DND-41 (cell line): ENCODE measurements at places on chromosomes 6 and 20.

DNA sequence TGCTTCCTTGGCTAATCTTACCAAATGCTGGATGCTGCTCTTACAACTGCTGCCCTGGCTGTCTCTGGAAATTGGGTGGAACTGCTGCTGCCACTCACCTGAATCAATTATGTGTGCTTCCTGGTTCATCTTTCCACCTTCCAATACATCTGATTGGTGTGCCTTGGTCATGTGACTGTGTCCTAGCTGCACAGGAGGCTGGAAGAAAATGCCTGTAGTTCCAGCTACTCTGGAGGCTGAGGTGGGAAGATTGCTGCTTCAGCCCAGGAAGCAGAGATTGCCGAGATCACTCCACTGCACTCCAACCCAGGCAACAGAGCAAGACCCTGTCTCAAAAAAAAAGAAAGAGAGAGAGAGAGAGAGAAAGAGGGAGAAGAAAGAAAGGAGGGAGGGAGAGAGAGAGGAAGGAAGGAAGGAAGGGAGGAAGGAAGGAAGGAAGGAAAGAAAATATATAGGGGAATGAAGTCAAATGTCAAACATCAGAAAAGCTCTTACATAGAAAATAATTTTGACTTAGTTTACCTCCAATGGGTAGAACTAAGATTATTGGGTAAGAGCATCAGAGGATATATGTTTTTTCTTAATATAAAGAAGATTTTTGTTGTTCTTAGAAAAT is 14.1 kb upstream of the PPARD start:
- no peaks in the 10 kb centered on the region for H3K27me3 ChIP-seq
- no peak for DNase-seq
- no peak overlapping the region for H3K27ac ChIP-seq

DNA sequence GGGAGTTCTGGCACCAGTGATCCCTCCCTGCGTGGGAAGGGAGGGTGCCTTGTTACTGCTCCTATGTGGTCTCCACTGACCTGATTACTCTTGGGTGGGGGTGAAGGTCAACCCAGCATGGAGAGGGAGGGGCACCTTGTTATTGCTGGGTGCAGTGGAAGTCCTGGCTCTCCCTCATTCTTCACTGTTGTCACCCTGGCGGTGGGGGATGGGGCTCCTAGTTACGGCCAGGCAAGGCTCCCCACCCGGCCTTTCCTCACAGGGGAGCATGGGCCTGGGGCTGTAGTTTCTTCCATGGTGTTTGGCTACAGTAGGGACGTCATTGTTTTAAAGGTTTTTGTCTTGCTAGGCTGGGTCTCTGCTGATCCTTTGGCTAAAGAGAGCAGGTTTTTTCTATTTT is 40.8 kb downstream of the PACSIN1 start:
- DNase-seq, result no peak
- no peaks in the 10 kb centered on the region for H3K4me1 ChIP-seq

DNA sequence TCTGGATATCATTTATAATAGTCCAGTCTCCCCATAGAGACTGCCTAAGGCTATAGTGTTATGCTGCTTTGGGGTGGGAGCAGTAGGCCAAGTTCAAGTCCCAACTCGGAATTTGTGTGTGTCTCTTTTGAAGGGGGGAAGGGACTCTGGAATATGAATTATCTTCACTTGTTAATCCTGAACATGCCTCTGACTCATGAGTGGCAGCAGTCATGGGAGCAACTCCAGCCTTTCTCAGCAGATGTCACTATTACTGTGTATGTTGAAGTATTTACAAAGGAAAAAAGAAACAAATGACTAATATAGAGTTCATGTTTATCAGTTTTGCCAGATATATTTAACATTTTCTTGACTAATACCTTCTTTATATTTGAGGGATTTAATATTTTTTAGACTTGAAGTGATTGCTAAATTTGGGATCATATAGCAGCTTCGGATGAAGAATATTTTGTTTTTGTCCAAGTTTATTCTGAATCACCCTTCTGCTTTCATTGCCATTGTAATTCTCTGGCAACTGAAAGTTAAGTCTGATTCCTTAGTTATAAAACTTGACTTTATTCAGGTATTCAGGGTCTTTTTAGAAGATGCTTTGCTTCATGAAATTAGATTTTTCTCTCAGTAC is 23.4 kb downstream of the FAM217A start:
- DNase-seq, result no peak
- no peak overlapping the region for H3K27ac ChIP-seq
- peaks cover 96% of the 10 kb centered on the region for H3K36me3 ChIP-seq
- H3K4me3 ChIP-seq, result no peak overlapping the region
- no peaks in the 10 kb centered on the region for H3K4me1 ChIP-seq
- no peaks in the 10 kb centered on the region for H3K27me3 ChIP-seq

DNA sequence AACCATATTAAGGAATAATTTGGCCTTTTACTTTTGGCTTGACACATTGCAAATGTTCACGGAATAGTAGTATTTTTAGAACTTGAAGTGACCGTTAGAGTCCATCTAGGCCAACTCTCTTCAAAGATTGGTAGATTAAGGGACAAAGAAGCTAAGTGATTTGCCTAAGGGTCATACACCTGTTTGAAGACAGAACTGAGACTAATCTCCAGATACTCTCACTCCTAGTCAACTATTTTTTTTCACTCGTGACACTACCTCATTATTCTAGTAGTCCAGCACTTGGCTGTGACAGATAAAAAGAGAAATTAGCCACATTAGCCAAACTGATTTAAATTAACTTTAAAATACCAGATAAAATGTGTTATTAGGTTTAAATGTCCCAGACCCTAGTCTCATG is 10.6 kb downstream of the ACSS2 start:
- H3K36me3 ChIP-seq, result no peaks in the 10 kb centered on the region
- no peak for DNase-seq
- H3K27me3 ChIP-seq, result no peaks in the 10 kb centered on the region
- no peak overlapping the region for H3K27ac ChIP-seq
- H3K4me3 ChIP-seq, result no peak overlapping the region
- no peaks in the 10 kb centered on the region for H3K4me1 ChIP-seq

GRCh38 chr6:138988469-138988834 is 399 bp upstream of the REPS1 start:
- peak overlapping the region; percentile 69 for H3K27ac ChIP-seq
- no peaks in the 10 kb centered on the region; the same call in 1 of the 2 replicates for H3K36me3 ChIP-seq
- peaks cover 40% of the 10 kb centered on the region for H3K4me1 ChIP-seq
- no peak for DNase-seq
- peak overlapping the region; percentile 7; the same call in 1 of the 2 replicates for H3K4me3 ChIP-seq

DNA sequence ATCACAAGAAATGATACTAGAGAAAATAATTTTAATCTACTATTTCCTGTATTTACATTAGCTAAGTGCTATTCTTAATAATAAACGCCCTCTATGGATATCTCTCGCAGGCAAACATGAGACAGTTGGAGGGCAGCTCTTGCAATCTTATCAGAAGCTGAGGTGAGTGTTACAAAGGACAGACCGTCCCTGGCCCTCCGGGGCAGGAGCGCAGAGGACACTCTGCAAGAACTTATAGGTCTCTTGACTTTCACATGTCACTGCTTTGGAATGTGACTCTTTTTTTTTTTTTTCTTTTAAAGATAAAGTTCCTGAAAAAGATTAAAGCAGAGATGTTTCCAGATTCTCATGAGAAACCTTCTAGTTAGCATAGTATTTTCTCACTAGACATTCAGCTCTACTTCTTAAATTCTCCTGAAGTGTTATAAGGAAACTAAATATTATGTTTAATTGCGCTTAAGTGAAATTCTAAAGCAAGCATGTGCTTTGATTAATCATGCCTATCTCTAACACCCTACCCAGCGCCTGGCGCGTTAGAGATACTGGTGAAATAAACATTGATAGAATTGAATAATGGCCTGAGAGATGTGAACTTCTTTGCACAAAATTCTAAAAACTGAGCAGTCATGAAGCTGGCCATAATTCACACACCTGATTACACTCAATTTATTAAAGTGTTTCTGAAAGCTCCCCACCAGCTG is 57.4 kb downstream of the SYTL3 start:
- no peak overlapping the region for H3K27ac ChIP-seq
- DNase-seq, result no peak
- no peaks in the 10 kb centered on the region for H3K36me3 ChIP-seq
- peaks cover 9% of the 10 kb centered on the region for H3K4me1 ChIP-seq
- H3K27me3 ChIP-seq, result peaks cover 15% of the 10 kb centered on the region
- no peak overlapping the region for H3K4me3 ChIP-seq
